DMS79 (cell line): ENCODE measurements at places on chromosomes 7 and 10.

DNA sequence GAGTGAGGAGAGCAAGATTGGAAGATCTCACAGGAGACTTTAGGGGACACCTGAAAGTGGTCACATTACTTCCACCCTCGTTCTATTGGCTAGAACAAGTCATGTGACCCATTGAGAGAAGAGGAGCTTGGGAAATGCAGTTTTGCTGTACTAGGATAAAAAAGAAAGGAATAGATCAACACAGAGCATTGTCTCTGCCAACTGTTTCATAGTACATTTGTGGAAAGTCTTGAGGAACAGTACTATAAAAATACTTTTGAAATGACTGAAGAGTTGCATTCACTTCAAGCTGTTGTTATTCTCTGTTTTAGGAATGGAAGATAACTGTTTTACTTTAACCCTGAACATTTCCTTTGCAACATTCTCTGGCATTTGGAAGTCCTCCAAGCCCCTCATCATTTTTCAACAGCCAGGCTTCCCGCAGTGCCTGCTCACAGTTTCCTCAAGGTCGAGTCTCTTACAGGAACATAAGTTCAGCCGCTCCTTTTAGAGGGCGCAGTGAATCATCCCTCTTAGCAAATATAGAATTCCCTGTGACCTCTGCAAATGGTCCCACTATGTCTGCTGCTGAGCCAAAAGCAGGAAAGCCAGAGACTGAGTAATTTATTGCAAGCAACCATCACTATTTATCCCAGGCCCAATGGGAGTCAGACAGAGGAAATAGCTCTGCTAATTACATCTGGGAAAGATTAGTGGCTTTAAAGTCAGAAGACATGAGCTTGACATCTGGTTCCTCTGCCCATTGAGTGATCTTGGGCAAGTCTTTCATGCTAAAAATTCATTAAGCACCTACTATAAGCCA lies 40.7 kb downstream of the MRPL32 start:
- DNase-seq: no peak

GRCh38 chr7:123241809-123242208 lies 42.0 kb upstream of the SLC13A1 start:
- no peak for DNase-seq

DNA sequence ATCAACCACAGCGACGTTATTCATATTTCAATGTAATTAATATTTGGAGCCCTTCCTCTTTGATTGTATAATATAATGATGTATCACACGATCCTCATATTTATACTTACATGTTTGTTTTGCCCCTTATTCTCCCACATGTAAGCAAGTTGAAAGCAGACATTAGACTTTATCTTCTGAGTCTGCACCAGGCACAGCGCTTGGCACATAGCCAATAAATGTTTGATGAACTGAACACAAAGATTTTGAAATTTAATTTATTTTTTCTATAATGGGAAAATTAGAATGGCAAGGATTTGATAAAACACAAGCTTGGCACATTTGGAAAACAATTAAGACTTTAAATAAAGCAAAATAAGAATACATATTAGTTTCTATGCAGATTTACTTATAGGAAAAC lies 31.6 kb downstream of the ZFAND4 start:
- no peak for DNase-seq

- DNase-seq: no peak
Observed at GRCh38 chr7:137025469-137026175, 157.2 kb downstream of the CHRM2 start.

- DNase-seq: no peak
Observed at GRCh38 chr7:100010901-100011300, 4.5 kb upstream of the ZKSCAN1 start.

DNA sequence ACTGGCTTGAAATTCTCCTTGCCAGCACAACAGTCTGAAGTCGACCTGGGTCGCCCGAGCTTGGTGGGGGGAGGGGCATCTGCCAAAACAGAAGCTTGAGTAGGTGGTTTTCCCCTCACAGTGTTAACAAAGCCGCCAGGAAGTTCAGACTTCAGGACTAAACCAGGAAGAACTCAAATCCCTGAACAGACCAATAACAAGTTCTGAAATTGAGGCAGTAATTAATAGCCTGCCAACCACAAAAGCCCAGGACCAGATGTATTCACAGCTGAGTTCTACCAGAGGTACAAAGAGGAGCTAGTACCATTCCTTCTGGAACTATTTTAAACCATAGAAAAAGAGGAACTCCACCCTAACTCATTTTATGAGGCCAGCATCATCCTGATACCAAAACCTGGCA lies 45.3 kb downstream of the LRRC72 start:
- no peak for DNase-seq

DNA sequence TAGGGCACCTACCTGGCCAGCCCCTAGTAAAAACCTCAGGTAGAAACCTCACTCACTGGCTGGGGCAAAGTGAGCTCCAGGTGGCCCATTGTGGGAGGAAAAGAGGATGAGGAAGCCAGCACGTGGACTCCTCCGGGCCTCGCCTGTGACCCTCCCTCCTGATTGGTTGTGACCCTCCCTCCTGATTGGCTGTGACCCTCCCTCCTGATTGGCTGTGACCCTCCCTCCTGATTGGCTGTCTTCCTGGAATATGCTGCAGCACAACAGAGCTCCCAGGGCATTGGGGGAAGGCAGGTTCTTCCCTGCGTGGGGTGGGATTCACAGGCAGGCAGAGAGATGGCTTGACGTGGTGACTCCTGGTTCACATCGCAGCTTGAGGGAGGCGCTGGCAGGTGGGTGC lies 343.0 kb downstream of the GLRX3 start:
- no peak for DNase-seq

- no peak for DNase-seq
Observed at GRCh38 chr10:34348917-34349485, 466.1 kb downstream of the PARD3 start.

- no peak for DNase-seq
Observed at GRCh38 chr7:2950578-2950977, 93.1 kb downstream of the CARD11 start.

- DNase-seq: no peak
Observed at GRCh38 chr7:133207687-133208086, 45.2 kb upstream of the EXOC4 start.

DNA sequence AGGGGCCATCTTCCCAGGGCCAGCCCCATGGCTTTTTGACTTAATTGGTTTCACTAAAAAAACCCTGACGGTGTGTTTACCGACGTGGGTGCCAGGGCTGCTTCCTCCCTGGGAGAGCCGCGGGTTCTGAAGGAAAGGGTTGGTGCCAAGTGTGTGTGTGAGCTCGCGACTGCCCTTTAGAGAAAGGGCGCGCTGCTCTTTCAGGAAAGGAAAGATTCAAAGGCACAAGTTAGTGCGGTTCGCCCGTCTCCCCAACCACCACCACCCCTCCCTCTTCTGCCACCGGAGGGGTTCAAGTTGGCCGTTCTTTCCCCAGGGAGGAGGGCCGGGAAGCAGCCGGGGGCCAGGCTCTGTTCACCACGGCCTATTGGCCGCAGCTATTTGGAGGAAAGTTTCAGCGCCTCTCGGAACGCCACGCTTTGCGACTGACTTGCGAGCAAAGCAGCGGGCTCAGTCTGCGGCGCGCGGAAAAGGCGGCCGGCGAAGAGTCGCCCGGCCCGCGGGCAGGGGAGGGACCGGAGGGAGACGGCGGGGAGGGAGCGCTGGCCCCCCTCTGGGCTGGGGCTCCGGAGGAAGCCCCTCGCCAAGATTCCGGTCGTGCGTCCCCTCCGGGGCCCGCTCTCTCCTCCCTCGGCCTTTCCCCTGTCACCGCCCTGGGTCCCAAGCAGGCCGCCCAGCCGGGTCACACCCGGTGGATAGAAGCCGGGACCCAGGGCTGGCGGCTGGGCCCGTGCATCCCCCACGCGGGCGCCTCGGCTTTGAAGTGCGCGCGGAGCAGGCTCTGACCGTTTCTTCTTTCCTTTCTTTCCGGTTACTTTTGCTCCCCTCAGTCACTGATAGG lies 165.9 kb upstream of the PPP1R3A start:
- no peak for DNase-seq

DNA sequence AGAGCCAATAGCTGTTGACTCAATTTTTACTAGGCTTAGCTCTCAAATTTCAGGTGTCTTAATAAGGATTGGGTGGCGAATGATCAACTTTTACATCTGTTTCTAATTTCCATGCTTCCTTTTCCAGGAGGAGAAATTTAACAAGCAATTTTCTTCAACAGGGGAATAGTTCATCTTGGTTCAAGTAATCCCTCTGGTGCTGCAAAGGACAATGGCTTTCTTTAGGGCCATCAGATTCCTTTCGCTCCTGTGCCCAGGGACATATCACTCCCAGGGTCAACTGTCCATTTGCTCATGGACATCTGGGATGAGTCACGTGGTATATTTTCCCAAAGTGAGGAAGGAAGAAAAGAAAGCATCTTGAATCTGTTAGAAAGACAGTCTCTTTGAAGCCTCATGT lies 313.3 kb downstream of the FRMD4A start:
- no peak for DNase-seq

- no peak for DNase-seq
Observed at GRCh38 chr10:35387768-35388167, 51.5 kb downstream of the CCNY start.

GRCh38 chr10:7819121-7819460 lies 786 bp downstream of the TAF3 start:
- no peak for DNase-seq

DNA sequence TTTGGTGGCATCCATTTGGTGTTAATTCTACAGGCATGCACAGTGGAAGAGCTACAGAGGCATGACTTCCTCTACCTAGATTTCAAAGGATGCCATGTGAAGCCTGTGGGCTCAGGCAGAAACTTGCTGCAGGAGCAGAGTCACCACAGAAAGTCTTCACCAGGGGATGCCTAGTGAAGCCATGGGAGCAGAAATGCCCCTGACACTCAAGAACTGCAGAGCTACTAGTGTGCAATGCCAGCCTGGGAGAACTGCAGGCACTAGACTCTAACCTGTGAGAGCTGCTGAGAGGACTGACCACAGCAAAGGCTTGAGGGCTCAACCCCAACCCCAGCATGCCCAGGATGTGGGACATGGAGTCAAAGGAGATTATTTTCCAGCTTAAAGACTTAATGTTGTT lies 3.9 kb downstream of the OR9A2 start:
- no peak for DNase-seq

DNA sequence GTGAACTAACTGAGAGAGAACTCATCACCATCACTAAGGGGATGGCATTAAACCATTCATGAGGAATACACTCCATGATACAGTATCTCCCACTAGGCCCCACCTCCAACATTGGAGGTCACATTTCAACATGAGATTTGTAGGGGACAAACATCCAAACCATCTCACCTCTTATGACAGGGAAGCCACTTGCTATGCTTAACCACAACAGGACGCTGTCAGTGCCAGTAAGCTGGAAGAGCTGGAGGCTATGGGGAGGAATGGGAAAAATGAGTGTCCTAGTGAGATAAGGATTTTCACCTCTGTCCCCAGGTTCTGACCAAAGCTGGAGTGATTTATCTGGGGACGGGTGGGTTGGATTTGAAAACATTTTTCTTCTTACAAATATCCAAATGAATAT lies 17.6 kb downstream of the PLCE1 start:
- DNase-seq: no peak

GRCh38 chr10:109924967-109925620 lies 1.8 kb upstream of the XPNPEP1 start:
- no peak for DNase-seq
